NCI-H1092 treated with DMSO at 0.1 percent for 48 hours (cell line): ENCODE measurements at places on chromosomes 6 and 20.

GRCh38 chr20:20594171-20594530 is 118.3 kb downstream of the RALGAPA2 start:
- DNase-seq = peak; percentile 59

- no peak for DNase-seq
These were observed 639 bp upstream of the ZNF335 start for GRCh38 chr20:45972500-45973183.

DNA sequence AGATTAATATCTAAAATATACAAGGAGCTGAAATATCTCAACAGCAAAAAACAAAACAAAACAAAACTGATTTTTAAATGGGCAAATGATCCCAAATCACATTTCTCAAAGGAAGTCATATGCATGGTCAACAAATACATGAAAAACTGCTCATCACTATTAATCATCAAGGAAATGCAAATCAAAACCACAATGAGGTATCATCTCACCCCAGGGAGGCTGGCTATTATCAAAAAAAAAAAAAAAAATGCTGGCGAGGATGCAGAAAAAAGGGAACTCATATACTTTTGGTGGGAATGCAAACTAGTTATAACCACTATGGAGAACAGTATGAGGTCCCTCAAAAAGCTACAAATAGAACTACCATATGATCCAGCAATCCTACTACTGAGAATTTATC is 34.6 kb downstream of the REPS1 start:
- no peak for DNase-seq

- DNase-seq = no peak
These were observed 2.7 kb downstream of the TFB1M start for GRCh38 chr6:155311583-155311982.

DNA sequence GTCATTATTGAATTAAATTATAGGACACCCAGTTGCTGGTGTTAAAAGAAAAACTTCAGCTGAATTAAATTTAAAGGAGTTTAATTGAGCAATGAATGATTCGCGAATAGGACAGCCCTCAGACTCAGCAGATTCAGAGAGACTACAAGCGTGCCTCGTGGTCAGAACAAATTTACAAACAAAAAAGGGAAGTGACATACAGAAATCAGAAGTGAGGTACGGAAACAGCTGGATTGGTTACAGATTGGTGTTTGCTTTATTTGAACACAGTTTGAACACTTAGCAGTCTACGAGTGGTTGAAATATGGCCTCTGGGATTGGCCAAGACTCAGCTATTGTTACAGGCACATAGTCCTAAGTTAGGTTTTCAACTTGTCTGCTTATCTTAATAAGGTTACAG is 25.8 kb upstream of the TNFRSF21 start:
- DNase-seq = no peak

- no peak for DNase-seq
These were observed 122.1 kb downstream of the HIVEP2 start for GRCh38 chr6:142822842-142823241.

GRCh38 chr6:121998631-121999030 is 400.8 kb upstream of the HSF2 start:
- no peak for DNase-seq

GRCh38 chr20:17155401-17155800 is 71.4 kb upstream of the PCSK2 start:
- no peak for DNase-seq

DNA sequence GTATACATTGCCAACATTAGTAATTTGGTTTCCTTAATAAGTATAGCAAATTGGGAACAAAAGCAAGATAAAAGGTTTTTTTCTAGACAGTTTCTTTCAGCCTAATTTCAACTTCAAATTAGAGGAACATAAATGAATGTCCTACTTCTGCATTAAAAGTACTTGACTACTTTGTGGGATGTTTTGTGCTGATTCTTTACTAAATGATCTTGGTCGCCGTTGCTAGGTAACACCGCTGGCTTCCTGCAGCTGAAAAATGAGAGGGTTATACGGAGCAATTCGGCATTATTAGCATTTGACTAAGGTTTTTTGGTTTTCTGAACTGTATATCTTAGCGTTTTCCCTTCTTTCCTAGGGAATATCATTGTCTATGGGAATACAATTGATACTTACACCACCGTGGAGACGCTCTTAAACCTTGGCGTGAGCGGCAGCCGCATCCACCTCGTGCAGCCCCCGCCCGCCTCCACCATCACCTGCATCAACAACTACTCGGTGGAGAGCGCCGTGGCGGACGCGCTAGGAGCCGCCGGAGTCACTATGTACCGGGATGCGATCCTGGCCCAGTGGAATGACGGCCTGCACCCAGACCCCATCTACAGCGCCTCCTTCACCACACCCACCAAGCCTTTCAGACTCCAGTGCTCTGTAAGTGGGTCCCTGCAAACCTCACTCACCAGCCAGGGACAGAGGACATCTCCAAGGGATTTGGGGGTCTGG is 90.9 kb upstream of the INSM1 start:
- DNase-seq = peak; percentile 74

- DNase-seq = no peak
These were observed 87.8 kb downstream of the PHACTR3 start for GRCh38 chr20:59692139-59692538.

DNA sequence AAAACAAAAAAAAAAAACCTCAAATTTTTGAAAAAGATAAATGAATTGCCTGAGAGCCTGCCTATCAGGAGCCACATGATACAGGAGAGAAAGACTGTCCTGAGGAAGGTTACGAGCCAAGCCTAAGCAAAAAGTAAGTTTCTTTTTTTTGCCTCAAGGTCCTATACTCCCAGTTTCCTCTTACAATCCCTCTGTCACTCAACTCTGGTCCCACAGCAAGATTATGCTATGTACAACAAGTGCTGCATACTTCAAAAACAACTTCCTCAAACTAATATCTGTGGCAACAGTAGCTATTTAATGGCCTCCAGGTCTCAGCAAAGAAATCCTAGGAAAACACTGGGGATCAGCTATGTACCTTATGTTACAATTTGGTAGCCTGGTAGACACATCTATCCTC is 46.8 kb downstream of the PLN start:
- no peak for DNase-seq

DNA sequence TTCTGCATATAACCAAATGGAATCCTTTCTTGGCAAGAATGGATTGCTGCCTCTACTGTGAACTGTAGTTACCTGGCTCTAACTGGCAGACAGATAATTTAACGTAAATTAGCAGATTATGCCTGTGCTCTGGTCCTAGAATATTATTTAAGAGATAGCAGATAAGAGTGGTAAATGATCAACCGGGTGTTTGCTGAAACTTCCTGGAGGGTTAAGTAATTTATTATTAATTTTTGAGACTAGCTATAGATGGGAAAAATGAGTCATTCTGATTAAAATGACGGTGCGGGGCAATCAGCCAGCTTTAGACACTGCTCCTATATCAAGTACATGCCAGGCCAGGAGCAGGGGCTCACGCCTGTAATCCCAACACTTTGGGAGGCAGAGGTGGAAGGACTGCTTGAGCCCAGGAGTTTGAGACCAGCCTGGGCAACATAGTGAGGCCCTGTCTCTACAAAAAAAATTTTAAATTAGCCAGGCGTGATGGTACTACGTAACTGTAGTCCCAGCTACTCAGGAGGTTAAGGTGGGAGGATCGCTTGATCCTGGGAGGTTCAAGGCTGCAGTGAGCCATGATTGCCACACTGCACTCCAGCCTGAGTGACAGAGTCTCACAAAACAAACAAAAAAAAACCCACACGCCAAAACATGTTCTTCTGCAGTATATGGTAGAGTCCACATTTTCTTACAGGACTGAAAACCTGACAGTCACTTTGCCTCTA is 22.6 kb downstream of the B4GALT5 start:
- DNase-seq = no peak

DNA sequence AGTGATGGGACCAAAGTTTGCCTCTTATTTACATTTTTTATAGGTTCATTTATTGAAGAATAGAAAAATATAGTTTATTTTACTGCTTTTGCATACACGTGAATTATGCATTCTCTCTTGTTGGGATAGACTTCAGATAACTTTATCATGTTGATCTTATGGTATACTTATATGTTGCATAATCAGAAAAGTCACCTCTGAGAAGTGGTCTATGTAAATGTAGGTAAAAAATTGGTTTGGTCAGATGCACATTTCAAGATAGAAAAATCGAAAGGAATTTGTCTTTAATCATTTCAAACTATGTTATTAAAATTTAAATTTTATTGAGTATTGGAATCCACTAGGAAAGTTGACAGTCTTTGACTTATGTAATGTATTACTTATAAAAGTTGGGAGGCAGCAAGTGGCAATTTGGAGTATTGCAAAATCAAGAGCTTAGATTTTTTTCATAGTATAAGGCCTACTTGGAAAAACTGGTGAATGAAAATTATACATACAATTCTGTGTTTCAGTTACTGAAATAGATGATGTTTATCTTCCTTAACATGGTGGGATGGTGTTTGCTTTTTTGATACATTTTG is 2.4 kb downstream of the PHF3 start:
- no peak for DNase-seq

DNA sequence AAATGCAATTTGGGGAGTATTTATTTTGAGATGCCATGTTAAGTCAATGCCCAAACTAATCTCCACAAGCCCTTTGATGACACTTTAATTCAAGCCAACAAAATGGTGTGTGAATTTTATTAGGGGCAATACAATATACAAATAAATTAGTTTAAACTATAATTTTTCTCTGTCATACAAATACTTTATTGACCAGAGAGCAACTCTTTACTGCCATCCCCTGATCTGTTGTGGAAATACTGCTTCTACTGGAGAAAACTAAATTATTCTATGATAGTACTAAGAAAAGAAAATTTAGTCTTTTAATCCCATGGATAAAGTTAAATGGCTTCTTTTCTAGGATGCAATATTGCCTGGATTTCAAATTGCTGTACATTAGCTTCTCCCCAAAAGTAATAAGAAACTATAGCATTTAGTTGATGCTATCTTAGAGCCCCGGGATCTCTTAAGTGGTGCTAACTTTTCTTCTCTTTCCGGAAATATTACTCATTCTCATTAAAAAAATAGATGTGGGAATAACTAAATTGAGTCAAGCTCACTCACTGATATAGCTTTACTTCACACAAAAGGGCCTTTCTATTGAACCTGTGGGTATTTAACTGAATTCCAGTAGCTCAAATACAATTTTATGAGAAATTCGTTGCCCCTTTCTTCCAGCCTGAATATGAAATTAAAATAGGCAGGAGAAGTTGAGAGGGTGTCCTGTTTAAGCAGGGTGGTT is 49.2 kb downstream of the SMPDL3A start:
- peak; percentile 2 for DNase-seq

GRCh38 chr20:50844430-50845100 is 49.7 kb downstream of the BCAS4 start:
- no peak for DNase-seq

DNA sequence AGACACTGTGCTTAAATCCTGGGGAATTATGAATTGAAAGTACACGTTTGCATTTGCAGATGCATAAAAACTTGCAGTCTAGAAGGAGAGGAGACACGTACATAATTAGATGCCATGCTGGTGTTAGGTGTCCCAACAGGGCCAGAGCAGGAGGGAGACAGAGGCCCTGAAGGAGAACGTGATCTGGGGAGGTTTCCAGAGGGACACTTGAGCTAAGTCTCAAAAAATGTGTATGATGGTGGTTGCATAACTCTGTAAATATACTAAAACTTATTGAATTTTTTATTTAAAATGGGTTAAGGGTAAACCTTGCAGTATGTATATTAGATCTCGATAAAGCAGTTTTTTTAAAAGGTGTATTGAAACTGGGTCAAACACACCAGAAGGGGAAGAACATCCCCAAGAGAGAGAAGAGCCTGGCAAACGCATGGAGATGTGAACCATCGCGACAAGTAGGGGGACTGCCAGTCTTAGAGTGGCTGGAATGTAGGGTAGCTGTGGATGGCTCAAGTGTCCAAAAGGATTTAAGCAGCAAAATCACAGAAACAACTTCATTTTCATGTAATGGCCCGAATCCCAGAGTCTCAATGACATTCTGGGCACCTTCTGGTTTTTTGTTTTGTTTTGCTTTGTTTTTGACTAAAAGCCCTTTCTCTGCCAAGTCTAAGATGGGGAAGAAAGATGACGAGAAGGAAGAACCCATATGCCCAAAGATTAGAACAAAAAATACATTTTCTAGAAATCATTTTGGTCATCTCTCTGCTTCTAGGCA is 15.3 kb downstream of the TRAF3IP2 start:
- no peak for DNase-seq

- DNase-seq = no peak
These were observed 49.0 kb downstream of the SLC22A23 start for GRCh38 chr6:3407840-3408239.

- no peak for DNase-seq
These were observed 67.2 kb upstream of the NNAT start for GRCh38 chr20:37453836-37454235.

DNA sequence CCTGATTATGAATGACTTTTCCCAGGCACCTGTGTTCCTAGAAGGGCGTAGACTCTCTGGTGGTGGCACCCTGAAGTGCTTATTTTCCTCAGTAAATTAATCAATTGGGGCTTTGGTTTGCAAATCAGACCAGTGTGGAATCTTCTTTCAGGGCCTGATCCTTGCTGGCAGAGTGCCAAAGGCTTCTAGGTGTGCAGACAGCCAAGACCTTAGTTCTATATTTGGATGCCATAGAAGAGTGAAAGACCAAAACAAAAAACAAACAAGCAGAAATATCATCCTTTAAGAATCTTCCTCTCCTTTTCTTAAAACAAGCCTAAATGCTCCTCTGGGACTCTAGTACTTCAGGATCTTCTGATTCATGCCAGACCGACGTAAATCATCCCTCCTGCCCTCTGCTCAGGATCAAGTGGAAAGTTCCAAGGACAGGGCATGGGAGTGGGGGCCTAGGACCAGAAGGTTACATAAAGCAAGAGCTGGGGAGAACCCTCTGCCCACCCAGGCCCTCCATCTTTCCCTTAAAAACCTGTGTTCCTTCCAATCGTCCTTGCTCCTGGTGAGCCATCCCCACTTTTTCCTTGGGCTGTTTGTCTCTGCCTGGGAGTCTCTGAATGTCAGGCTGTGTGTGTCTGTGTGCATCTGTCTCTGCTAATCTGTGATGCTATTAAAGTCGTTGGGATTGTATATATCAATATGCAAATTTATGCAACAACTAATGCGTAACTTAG is 70.5 kb upstream of the MYLIP start:
- no peak for DNase-seq

GRCh38 chr20:6473197-6473596 is 294.3 kb upstream of the BMP2 start:
- no peak for DNase-seq

GRCh38 chr20:44110816-44111568 is 76.0 kb downstream of the JPH2 start:
- DNase-seq = no peak

- no peak for DNase-seq
These were observed 62.0 kb downstream of the CRYBG1 start for GRCh38 chr6:106422534-106422933.
